H1 (cell line): ENCODE measurements at places on chromosomes 3 and 15. TPM values are rescaled to one million over a fixed set of nuclear protein-coding genes. Genes with fewer than 3 reads are reported as not detected.

The COLQ gene
- 0.99 and 1.9 TPM in 2 replicates for total RNA-seq

The GHSR gene
- total RNA-seq: not detected in 2 replicates

The RTP1 gene
- 3.0 and 3.2 TPM in 2 replicates for total RNA-seq

The CFAP20DC gene
- total RNA-seq: 2.0 and 2.8 TPM in 2 replicates

GRCh38 chr3:17469520-17469919 lies 272.9 kb downstream of the TBC1D5 start:
- H3K4me3 ChIP-seq: no peak overlapping the region
- H3K36me3 ChIP-seq: no peaks in the 10 kb centered on the region
- H3K27ac ChIP-seq: no peak overlapping the region

DNA sequence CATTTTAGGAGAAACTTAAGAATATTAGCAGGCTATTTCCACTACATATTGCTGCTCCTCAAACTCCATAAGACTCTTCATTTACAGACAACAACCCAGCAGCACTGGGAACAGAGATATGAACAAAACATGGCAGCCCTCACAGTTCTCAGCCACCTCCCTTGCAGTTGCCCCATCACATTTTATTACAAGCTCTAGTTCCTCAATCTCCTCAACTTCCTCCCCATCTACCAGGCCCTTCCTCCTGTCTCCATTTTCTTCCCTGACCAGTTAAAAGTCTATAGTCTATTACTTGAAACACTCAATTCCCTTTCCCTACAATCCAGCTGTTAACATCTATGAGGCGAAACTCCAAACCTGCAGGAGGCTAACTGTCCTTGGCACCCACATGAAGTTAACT lies 412.5 kb downstream of the TBC1D5 start:
- no peak overlapping the region for H3K27ac ChIP-seq
- H3K4me3 ChIP-seq: no peak overlapping the region
- no peak for DNase-seq
- no peaks in the 10 kb centered on the region for H3K27me3 ChIP-seq
- no peaks in the 10 kb centered on the region for H3K36me3 ChIP-seq
- peaks cover 2% of the 10 kb centered on the region; the same call in 1 of the 2 replicates for H3K4me1 ChIP-seq

- no peaks in the 10 kb centered on the region for H3K27me3 ChIP-seq
- no peak overlapping the region for H3K27ac ChIP-seq
- no peaks in the 10 kb centered on the region for H3K4me1 ChIP-seq
- no peak overlapping the region for H3K4me3 ChIP-seq
Measured at GRCh38 chr3:155411500-155412223, 118.2 kb upstream of the STRIT1 start.

DNA sequence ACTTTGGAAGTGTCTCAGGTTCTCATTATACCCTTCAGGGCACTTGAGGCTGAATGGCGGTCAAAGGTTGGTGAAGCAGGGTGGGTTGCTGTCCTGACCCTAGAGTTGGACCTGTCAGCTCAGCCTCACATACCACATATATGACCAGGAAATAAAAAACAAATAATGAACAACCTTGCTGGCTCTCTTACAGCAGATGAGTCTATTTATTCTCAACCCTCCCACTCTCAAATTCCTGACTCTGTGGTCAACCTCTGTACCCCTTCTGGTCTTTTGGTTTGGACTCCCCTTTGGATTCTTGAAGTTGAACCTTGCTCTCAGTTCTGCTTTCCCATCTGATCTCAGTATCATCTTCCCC lies 16.9 kb downstream of the PPP2R3A start:
- H3K36me3 ChIP-seq: no peaks in the 10 kb centered on the region
- no peak overlapping the region for H3K4me3 ChIP-seq
- H3K27me3 ChIP-seq: no peaks in the 10 kb centered on the region

- H3K4me3 ChIP-seq: peak overlapping the region; percentile 56
- H3K27me3 ChIP-seq: peaks cover 21% of the 10 kb centered on the region
- DNase-seq: peak; percentile 69
- H3K27ac ChIP-seq: no peak overlapping the region
- no peaks in the 10 kb centered on the region for H3K36me3 ChIP-seq
Measured at GRCh38 chr3:133926736-133927539, 31.3 kb upstream of the RAB6B start.

- no peaks in the 10 kb centered on the region for H3K4me1 ChIP-seq
- H3K27ac ChIP-seq: no peak overlapping the region
- H3K4me3 ChIP-seq: no peak overlapping the region
- DNase-seq: no peak
- H3K36me3 ChIP-seq: no peaks in the 10 kb centered on the region
- H3K27me3 ChIP-seq: no peaks in the 10 kb centered on the region
Measured at GRCh38 chr3:71987828-71988227, 202.9 kb upstream of the PROK2 start.

- H3K27me3 ChIP-seq: no peaks in the 10 kb centered on the region
- no peak overlapping the region for H3K27ac ChIP-seq
- H3K36me3 ChIP-seq: no peaks in the 10 kb centered on the region
Measured at GRCh38 chr15:100902436-100903167, 16.6 kb upstream of the LRRK1 start.
